GM13977 (cell line): ENCODE measurements at places on chromosomes 6 and 20.

GRCh38 chr20:38304845-38305447 lies 990 bp downstream of the BPI start:
- peak; percentile 53 for DNase-seq

DNA sequence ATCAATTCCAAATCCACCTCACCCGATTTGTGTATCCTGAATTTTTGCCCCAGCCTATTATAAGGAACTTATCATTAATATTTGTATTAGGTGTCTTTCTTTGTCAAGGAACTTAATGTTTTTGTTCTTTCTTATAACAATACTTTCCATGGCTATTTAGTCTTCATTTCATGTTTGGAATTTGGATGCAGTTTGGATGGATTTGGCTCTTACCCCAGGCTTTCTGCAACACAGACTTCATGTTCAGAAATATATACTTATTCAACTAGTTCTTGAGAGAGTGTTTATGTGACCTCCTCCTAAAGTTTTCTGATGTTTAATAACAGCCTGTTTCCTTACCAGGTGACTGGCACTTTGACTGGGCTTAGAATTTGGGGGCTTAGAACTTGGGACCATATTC lies 35.9 kb upstream of the TOX2 start:
- DNase-seq, result no peak

GRCh38 chr6:11432091-11432490 lies 105.5 kb upstream of the TMEM170B start:
- DNase-seq, result no peak

- DNase-seq, result no peak
These were observed 48.7 kb downstream of the SLC35F1 start for GRCh38 chr6:117955684-117956256.

GRCh38 chr20:1952737-1953530 lies 40.9 kb downstream of the PDYN start:
- DNase-seq, result peak; percentile 42

DNA sequence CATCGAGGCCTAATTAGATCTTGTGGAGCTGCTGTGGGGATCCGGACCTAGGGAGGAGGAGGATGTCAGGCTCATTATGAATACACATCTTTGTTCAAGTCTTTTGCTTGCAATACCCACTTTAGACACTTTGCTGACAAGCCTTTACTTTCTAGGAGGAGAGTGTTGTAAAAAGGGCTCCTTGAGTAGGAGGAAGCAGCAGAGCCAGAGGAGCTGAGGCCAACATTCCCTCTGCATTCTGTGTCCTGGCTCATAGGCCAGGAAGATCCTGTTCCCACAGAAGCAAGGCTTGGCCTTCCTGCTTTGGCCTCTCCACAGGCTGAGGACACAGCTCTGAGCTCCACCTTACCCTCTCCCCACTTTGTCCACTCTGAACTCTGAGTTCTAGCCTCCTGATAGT lies 67.1 kb downstream of the TPD52L1 start:
- DNase-seq, result no peak

- no peak for DNase-seq
These were observed 27.1 kb downstream of the MRPL14 start for GRCh38 chr6:44100088-44100550.

DNA sequence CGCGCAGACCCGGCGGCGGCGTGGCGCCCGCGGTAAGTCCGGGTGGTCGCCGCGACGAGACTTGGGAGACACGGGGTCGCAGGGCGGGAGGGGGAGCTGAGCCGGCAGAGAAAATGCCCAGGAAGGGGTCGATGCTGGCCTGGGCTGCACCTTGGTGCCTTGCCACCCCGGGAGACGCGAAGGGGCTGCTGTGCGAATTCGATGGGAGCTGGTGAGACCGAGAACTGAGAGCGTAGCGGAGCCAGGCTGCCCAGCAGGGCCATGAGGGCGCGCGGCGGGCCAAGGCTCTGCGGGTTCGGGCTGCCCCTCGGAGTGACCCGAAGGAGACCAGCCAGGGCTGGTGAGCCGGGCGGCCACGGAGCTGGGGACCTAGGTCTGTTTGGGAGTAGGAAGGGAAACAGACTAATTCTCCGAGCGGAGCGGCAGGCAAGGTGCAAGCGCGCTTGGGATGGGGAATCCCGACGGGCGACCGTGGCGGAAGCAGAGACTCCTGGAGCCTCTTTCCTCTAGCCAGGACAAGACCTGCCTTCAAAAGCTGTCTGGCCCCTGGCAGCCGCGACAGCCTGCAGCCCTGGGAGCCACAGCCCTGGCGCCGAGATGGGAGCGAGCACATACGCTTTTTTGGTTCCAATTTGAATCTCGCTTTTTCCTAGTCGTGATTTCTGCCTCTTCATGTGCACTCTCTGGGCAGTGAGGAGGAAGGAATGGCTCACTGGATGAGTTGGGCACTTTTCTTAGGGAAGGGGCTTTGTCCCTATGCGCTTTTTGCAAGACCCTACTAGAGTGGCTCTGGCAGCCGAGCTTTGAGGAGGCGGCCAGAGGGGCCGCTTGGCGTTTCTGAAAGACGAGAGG lies 691 bp downstream of the SYNDIG1 start:
- no peak for DNase-seq

GRCh38 chr6:124057461-124057860 lies 253.8 kb downstream of the NKAIN2 start:
- DNase-seq, result no peak

- DNase-seq, result no peak
These were observed 1008.3 kb downstream of the KIF16B start for GRCh38 chr20:15564981-15565380.

GRCh38 chr6:167130712-167131684 lies 8.1 kb downstream of the CCR6 start:
- DNase-seq, result peak; percentile 73

DNA sequence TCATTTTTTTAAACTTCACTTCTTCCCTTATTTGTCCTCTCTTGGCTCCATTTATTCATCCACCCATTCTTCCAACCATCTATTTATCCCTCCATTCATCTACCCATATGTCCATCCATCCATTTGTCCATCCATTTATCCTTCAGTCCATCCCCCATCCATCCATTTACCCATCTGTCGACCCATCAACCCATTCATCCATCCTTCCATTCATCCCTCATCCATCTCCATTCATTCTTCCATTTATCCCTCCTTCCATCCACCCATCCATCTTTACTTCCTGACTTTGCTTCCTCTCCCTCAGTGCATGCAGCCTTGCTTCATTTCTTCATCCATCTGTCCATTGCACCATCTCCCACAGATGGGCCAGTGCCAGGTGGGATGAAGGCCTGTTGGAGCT lies 1.8 kb downstream of the CST11 start:
- DNase-seq, result no peak

DNA sequence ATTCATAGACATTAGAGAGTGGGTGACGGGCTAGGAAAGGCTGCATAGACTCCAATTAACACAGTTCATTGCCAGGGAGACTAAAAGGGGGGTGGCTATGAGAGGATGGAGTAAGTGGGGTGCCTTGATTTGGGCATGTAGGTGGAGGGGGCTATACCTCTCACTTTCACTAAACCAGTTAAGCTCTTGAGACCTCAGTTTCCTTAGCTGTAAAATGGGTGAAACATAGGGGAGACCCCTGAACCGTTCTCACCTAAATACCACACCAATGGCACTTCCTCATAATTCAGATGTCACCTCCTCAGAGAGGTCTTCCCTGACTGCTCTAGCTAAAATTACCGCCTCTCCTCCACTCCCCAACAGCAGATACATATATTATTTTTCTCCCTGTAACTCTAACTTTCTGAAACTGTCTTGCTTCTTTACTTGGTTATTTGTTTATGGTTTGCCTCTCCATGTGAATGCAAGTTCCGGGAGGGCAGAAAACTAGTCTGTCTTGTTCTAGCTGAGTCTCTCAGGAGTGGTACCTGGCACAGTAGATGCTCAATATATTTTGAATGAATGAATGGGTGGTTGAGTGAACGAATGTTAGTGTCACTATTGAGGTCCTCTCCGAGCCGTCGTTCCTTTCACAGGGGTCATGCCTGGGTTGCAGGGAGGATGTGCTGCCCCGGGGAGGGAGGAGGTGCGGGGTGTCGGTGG lies 615 bp upstream of the EYA2 start:
- no peak for DNase-seq

GRCh38 chr6:44194326-44194725 lies 22.4 kb upstream of the MYMX start:
- no peak for DNase-seq

DNA sequence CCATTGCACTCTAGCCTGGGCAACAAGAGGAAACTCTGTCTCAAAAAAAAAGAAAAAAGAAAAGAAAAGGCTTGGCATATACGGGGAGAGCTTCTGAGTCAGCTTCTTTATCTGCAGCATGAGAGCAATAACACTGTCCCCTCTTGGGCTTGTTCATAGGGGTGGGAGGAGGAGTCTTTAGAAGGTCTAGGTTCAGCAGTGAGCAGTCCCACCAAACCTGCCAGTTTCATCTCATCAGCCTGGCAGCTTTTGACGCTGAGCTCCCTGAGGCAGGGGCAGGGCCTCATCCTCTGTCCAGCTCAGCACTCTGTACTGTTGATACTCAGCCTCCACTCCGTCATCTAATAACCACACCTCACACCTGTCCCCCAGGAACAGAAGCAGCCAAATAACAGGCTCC lies 5.6 kb upstream of the C6orf132 start:
- DNase-seq, result no peak

GRCh38 chr6:38792356-38792755 lies 77.2 kb downstream of the DNAH8 start:
- no peak for DNase-seq

DNA sequence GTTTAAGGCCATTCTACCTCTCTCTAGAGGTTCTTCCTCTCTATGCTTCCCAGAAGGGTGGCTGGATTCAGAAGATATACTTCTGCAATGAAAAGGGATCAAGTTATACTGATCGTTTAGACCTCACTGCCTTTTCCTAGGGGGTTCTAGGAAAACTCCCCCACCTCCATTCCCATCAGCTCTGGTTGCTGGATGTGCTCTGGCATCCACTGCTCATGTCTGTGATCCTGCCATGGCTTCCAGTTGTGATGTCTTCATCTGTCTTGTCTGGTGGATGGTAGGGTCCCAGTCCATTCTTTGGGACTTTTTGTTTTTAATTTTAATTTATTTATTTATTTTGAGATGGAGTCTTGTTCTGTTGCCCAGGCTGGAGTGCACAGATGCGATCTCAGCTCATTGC lies 118.4 kb downstream of the BTBD3 start:
- no peak for DNase-seq

GRCh38 chr6:137076277-137077068 lies 31.7 kb upstream of the IL20RA start:
- peak; percentile 62 for DNase-seq

- no peak for DNase-seq
These were observed 667.6 kb downstream of the KIF16B start for GRCh38 chr20:15905661-15906060.

- DNase-seq, result no peak
These were observed 489.5 kb downstream of the KIF16B start for GRCh38 chr20:16083639-16084280.

- no peak for DNase-seq
These were observed 60.0 kb upstream of the BTN3A2 start for GRCh38 chr6:26304797-26305640.

GRCh38 chr6:110523451-110524021 lies 47.1 kb upstream of the SLC22A16 start:
- no peak for DNase-seq

GRCh38 chr20:24805456-24806238 lies 143.4 kb upstream of the CST7 start:
- DNase-seq, result no peak

- DNase-seq, result no peak
These were observed 502.4 kb downstream of the LMBRD1 start for GRCh38 chr6:69294407-69294806.

GRCh38 chr6:43278524-43279078 lies 19.5 kb upstream of the SLC22A7 start:
- DNase-seq, result no peak

GRCh38 chr20:56805966-56806365 lies 176.9 kb downstream of the TFAP2C start:
- no peak for DNase-seq

DNA sequence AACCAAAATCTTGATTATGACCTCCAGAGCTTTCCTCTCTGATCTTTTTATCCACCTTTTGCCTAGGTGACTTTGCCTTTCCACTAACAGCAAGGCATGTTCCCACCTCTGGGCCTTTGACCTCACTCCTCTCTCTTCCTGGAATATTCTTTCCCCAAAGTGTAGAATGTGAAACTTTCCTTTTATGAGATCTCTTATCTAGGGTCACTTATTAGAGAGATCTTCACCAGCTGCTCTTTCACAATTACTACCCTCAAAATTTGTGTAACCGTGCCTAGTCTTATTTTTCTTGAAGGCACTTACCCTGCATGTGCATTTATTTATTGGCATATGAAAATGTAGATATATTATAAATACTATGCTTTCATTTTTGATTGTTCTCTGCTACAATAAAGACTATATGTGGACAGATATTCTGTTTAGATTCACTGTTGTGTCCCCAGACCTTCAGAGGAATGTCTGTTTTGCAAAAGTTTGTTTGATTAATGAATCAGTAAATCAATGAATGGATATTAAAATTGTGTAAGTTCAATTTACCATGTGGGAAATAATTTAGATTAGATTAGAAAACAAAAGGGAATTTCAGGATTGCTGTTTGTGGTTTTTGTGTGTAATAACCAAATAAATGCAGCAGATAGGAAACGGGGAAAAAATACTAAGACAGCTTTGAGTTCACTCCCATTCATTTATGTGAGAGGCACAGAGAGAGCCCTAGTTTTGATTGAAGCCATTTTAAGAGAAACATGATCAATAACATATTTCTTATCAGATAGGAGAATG lies 207.0 kb downstream of the ADGB start:
- no peak for DNase-seq

DNA sequence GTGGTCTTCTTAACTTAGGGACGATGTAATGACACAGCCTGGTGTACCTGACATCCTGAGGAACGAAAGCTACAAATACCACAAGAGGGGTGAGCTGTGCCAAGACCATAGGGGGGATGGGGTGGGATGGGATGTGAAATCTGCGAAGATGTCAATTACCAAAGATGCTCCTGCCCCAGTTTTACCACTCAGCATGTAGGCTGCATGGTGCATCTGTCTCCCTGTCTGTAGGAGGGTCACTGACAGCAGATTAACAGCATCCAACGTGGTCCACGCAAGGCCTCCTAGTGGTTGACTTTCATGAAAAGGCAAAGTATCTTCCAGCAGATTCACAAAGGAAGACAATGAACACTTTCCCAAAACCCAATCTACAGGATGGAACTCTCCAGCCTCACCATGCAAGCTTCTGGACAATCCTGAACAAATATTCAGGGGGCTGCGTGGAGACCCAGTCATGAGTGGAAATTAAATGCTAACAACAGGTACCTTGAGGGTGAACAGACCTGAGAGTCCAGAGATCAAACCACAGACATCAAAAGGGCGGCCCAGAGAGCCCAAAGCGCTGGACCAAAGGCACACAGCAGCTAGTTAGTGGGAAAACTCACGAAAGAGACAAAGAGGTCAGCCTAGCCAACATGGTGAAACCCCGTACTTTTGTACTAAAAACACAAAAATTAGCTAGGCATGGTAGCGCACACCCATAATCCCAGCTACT lies 44.4 kb downstream of the ZMYND8 start:
- DNase-seq, result no peak
